Lung (tissue), 17 donors: ENCODE measurements at places on chromosomes 11 and 22. TPM values are rescaled to one million over a fixed set of nuclear protein-coding genes. Genes with fewer than 3 reads are reported as not detected.
A peak's percentile ranks its signal among the peaks of the same experiment; 100 is the strongest.

FREY1 gene
- 0.15 TPM for polyA plus RNA-seq

CYB5R2 gene
- polyA plus RNA-seq, result 12.5 TPM

TMPRSS5 gene
- 0.81 TPM for polyA plus RNA-seq

BTBD18 gene
- not detected for polyA plus RNA-seq

TMEM41B gene
- 66.1 TPM for polyA plus RNA-seq

ART1 gene
- not detected for polyA plus RNA-seq

LRRC74B gene
- 2.7 TPM for polyA plus RNA-seq

PATE2 gene
- polyA plus RNA-seq, result not detected

TYR gene
- not detected for polyA plus RNA-seq

DNA sequence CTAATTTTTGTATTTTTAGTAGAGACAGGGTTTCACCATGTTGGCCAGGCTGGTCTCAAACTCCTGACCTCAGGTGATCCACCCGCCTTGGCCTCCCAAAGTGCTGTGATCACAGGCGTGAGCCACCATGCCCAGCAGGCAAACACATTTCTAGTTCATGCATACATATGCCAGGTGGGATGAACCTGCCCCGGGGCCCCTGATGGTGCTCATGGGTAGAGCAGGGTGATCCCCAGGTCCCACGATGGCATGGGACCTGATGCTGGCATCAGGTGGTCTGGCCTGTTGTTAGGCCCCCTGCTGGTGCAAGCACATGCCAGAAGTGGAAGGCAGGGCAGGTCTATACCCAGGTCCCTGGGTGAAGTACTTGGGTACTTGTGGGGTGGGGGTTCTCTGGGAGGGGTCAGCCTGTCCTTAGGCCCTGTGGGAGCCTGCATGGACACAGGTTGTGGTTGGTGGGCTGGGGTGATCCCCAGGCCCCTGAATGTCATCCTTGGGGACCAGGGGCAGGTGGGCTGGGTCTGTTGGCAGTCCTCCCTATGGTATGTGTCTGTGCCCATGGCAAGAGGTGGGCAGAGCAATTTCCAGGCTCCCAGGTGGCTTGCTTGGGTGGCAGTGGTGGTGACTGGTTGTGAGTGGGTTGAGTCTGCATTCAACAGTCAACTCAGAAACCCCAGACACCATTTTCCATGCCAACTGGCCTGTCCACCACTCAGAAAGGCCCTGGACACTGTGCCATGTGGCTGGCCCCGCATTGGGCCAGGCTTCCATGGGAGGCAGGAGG, 9.6 kb upstream of the RGL4 start:
- no peak for DNase-seq
- no peaks in the 10 kb centered on the region for H3K27me3 ChIP-seq
- no peak overlapping the region for H3K27ac ChIP-seq
- peaks cover 8% of the 10 kb centered on the region for H3K36me3 ChIP-seq

GRCh38 chr11:17351510-17352176, at the start of gene NCR3LG1:
Gene NCR3LG1, plus strand, starts transcription at chr11:17351800. Its CDS starts 170 bp downstream, at chr11:17351970.
- H3K4me1 ChIP-seq, result no peaks in the 10 kb centered on the region
- H3K27ac ChIP-seq, result peak within 1 kb of the TSS; percentile 39
- no peaks in the 10 kb centered on the region for H3K36me3 ChIP-seq
- peak; percentile 60 for DNase-seq
- peak within 1 kb of the TSS; percentile 47 for H3K4me3 ChIP-seq

GRCh38 chr11:111378185-111378860, 752 bp downstream of the POU2AF1 start:
- H3K4me1 ChIP-seq, result no peaks in the 10 kb centered on the region
- no peak for DNase-seq
- H3K27ac ChIP-seq, result no peak overlapping the region
- H3K4me3 ChIP-seq, result no peak overlapping the region
- no peaks in the 10 kb centered on the region for H3K27me3 ChIP-seq
- H3K36me3 ChIP-seq, result no peaks in the 10 kb centered on the region

- no peaks in the 10 kb centered on the region for H3K4me1 ChIP-seq
- DNase-seq, result peak; percentile 73
- no peak overlapping the region for H3K27ac ChIP-seq
- no peak overlapping the region for H3K4me3 ChIP-seq
- H3K27me3 ChIP-seq, result no peaks in the 10 kb centered on the region
Measured at GRCh38 chr11:58726737-58727414, 4.9 kb downstream of the GLYAT start.

DNA sequence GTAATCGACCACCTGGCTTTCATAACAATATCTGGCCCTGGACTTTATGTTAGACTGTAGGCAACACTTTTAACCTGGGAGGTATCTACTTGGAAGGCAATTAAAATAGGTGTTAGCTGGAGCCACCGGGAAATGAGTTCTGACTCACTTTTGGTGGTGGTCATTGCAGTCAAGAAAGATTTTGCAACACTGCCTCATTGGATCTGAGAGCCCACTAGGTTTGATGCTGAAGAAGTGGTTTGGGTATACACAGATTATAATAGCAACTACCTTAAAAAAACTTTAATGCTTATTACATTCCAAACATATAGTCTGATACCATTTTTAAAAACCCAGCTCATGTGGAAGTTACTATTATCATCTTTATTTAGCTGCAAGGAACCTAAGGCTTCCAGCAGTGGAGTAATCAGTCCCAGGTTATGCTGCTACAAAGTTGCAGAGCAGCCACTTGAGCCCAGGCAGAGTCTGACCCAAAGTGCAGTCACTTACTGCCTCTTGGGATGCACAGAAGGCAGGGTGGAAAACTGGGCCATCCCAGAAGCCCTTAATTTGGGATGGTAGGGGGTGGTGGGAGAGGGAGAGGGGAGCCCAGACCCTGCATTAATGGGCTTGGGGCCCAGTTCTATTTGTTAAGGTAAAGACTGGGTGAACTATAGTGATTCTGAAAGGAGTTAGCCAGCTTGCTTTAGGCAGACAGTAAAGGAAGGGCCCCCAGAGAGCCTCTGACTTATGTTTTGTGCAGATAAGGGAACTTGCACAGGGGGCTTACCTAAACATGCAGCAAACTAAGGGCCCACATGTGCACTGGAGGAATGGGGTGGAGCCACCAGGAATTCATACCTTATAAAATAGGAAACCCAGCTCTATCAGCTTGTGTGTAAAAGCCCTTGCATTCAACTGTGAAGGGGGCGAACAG, 149.4 kb downstream of the SNX19 start:
- peaks cover 3% of the 10 kb centered on the region for H3K4me1 ChIP-seq
- no peaks in the 10 kb centered on the region for H3K36me3 ChIP-seq
- H3K27ac ChIP-seq, result no peak overlapping the region
- no peak for DNase-seq
- no peaks in the 10 kb centered on the region for H3K27me3 ChIP-seq

DNA sequence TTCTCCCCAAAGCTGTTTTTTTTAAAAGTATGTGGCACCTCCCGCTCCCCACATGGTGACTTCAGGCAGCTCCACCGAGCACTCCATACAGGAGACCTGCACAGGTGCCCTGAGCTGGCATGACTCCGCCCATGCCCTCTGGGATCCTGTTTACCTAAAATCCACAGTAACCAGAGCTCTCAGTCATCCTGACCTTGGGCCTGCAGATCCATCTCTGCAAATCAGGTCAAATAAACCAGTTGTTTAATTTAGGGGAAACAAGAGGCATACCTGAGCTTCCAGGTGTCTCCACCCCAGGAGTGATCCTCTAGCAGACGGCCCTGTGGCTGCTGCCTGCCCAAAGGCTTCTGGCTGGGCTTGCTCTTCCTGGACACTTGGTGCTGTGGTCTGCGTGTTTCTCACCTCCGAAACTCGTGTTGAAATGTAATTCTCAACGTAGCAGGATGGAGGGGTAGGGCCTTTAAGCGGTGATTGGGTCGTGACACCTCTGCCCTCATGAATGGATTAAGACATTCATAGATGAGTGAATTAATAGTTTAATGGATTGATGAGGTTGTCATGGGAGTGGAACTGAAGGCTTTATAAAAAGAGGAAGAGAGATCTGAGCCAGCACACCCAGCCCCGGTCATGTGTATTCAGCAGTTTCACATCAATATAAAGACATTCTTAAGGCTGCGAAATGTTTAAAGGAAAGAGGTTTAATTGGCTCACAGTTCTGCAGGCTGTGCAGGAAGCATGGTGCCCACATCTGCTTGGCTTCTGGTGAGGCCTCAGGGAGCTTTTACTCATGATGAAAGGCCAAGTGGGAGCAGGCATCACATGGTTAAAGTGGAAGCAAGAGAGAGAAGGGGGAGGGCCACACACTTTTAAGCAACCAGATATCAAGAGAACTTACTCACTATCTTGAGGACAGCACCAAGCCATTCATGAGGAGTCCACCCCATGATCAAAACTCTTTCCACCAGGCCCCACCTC, 34.1 kb downstream of the LINC01488 start:
- H3K27ac ChIP-seq, result no peak overlapping the region
- no peak overlapping the region for H3K4me3 ChIP-seq
- H3K36me3 ChIP-seq, result no peaks in the 10 kb centered on the region
- H3K27me3 ChIP-seq, result no peaks in the 10 kb centered on the region
